ENCODE measurements at places on chromosomes 4 and X.
A peak's percentile ranks its signal among the peaks of the same experiment; 100 is the strongest.

DNA sequence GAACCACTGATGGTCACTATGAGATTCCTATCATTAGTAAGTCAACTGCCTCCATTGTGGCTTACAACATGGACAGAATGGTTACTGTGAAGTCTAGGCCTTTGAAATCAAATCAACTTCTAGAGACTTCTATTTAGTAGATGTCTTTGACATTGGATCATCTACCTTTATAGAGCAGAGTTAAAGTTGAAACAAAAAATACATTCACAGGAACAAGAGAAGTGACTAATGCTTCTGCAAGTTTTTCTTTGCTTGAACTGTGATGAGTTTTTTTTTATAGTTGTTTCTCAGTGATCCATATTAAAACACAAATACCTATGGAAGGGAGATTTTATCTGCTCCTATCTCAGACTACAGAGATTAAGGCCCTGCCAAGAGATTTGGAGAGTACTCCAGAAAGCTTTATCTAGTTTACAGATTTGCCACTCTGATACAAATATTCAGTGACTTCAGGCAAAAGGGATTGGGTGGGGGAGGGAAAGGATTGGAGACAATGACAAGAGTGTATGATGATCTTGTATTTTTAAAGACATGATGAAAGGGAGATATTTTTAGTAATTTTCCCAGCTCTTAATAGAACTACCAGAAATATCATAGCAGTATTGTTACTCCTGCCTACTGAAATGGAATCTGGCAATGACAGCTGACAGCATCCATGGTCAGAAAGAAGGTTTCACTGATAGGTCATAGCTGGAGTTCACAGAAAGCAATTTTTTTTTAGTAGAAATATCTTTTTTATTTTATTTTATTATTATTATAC lies 16.0 kb upstream of the EPGN start:
- DNase-seq = no peak

DNA sequence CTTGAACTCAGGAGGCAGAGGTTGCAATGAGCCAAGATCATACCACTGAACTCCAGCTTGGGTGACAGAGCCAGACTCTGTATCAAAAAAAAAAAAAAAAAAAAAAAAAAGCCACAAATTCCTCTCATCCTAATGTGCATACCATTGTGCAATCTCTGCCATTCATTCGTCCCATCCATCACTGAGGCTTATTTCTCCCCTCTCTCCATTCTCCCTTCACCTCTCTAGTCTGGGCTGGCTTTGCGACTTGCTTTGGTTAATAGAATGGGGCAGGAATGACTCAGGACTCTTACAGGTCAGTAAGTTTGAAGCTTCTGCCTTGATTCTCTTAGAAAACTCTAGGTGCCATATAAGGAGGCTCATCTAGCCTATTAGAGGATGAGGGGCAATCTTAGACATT lies 60.3 kb upstream of the DDX3X start:
- DNase-seq = peak; percentile 18

- DNase-seq = peak; percentile 36
Observed at GRCh38 chrX:74534569-74535038, 79.8 kb downstream of the RLIM start.

- no peak for DNase-seq
Observed at GRCh38 chrX:42128020-42128419, 204.7 kb upstream of the CASK start.

DNA sequence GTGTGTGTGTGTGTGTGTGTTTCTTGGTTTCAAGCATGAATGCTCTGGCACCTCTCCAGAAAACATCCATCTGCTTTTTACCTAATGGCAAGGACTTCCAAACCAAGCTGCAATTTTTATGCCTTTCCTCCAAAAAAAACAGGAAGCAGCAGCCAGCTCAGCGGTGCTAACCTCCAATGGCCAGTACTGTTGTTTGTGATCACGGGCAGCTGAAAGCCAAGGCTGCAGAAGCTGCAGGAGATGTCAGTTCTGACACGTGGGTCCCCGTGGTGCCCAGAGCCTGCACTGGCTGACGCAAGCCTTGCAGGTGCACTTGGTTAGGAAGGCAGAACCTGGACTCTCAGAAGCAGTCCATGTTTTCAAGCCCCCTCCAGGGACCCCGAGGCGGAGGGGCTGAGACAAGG lies 313.6 kb upstream of the DDX53 start:
- DNase-seq = peak; percentile 84

DNA sequence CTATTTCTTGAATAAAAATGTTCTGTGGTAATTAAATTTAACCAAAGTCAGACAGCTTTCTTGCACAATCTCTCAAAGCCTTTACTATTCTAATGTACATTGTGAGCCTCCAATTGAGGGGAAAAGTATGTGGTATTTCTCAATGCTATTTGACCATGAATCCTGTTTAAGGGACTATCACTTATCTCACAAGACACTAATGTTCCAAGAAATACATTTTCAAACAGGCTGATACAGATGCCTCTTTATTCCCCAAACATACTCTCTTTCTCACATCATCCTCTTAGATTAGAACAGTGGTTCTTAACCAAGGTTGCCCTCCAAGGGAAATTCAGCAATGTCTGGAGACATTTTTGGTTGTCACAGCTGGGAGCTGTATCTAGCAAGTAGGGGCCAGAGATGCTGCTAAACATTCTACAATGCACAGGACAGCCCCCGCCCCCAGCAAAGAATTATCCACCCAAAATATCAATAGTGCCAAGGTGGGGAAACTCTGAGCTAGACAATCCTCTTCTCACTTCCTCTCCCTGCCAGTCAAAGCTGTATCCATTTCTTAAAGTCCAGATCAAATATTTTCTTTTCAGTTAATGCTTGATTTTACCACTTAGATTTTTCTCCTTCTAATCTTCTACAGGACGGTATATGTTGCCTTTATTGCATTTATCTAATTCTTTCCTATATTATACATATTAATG lies 129.2 kb upstream of the TRIM2 start:
- DNase-seq = no peak

GRCh38 chr4:6325788-6326290 lies 56.2 kb downstream of the WFS1 start:
- DNase-seq = no peak

GRCh38 chr4:132710971-132711370 lies 438.1 kb upstream of the PCDH10 start:
- no peak for DNase-seq
